ENCODE measurements at places on chromosomes 12 and 14.

DNA sequence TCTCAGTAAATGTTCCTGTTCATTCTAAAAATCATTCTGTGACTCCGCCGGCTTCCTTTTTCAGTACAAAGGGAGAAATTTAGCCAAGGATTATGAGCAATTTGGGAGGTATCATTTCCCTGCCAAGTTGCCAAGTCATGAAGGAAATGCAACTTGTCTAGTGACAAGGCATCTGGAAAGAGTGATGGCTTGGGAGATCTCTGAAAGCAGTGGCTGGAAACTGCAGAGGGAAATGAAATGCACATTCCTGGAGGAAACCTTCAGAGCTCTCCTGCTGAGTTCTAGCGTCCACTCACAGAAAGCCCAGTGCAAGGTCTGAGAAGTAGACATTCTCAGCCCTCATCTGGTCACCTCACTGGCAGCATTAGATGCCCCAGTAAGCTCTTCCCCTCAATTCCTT is 91.7 kb downstream of the GALC start:
- no peak for DNase-seq

- no peak for DNase-seq
Measured at GRCh38 chr12:105822131-105823105, 316.3 kb downstream of the NUAK1 start.

DNA sequence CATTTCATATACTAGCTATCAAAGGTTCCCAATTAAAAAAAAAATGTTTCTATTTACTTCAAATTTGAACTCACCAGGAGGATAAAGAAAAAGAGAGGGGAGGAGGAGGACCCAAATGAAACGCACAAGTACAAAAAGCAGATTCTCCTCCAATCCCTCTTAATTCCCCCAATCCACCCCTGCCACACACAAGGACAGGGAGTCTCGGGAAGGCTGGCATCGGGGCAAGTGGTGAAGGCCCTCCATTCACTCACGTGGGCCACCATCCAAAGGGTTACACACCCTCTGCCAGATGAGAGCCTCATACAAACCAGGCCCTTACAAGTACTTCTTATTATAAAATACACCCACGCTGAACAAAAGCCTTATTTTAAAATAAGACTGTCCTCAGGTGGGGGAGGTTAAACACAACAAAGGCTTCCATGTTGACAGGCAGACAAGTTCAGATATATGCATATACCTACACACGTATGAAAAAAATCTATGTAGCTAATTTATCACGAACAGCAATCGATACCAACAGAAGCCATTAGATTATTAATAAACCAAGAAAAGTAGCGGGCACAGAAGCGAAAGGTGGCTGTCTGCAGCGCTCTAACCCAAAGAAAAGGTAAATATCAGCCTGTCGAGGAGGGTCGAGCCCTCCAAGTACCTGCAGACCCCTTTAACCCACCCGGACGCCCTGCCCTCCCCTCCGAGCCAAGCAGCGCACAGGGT is 1.5 kb downstream of the ATP2B1 start:
- DNase-seq = no peak

GRCh38 chr12:70364695-70365397 is 1.2 kb upstream of the KCNMB4 start:
- DNase-seq = no peak

DNA sequence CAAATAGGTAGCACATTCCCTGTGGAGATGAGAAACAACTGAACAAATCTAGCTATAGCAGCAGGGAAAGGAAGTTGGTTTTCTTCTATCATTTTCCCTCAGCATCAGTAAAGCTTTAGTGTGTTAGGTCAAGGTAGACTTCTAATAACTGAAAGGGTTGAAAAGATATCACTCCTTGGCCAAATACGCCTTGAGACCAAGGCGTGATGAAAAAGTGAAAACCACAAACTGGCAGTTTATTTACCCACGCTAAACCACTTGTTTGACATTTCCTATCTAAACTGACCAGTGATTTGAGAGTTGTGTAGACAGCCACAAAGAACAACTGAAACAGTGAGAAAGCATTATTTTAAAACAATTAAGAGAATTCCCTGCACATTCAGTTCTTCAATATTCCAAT is 99.6 kb upstream of the SOX5 start:
- DNase-seq = no peak

- DNase-seq = no peak
Measured at GRCh38 chr12:3456809-3457208, 34.2 kb upstream of the PRMT8 start.

- DNase-seq = no peak
Measured at GRCh38 chr12:120835304-120835612, 68.9 kb downstream of the SPPL3 start.

DNA sequence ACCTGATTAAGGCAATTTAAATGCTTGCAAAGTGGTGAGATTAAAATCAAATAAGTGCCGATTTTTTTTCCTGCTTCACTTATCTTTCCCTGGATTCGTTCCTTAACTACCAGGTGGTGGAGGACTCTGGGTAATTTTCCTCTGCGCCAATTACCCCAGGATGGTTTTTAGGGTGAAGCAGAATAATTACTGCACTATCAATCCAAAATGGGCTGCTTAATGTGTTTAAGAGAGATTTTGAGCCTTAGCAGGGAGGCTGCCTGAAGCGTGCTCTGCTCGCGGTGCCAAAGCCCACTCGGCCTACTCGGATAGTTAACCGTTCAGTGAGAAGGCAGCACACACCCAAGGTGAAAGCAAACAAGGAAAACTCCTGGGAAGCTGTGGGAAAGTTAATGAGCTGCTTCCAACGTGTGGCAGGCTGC is 274.9 kb upstream of the LMO3 start:
- no peak for DNase-seq

DNA sequence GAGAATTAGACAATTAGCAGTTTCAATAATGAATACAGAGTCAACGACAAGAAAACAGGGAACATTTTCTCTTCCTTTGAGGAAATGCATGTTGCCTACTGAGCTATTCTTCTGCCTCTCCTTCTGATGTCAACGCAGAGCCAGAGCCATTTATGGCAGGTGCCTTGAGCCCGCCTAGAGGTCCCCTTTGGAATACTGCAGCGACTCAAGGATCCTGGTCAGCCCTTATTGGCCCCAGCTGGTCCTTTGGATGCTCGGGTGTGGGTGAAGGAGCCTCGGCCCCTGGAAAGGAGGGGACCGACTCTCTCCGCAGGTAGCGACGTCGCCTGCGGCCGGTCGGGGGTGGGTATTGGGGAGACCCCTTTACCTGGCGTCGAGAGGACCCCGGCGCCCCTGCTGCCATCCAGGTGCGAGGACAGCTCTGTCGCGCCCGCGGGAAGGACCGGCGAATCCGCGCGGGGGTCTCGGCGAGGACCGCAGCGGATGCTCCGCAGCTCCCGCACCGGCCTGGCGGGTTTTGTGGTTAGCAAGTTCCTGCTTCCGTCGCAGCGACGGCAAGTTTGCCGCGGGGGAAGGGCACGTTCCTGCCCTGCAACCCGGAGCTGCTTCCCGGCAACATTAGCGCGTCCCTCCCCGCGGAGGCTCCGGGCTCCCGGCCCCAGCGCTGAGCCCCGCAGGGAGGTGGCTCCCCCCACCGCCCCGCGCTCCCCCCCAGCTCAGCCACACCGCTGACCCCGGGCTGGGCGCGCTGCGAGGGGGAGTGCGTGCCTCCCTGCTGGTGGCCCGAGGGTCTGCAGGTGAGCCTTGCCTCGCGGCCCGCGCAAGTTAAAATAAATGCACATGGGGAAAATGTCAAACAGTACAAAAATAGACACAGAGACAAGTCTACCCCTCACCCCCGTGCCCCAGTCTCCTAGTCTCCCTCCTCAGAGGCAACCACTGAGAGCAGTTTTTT is at the start of gene MANSC1:
TSS of gene MANSC1 (minus strand) at position 532 of the 955 bp plus-strand sequence. CDS start 6,928 bp downstream, outside the sequence.
- peak; percentile 22 for DNase-seq

GRCh38 chr12:27785882-27786570 is 6.0 kb upstream of the MANSC4 start:
- DNase-seq = no peak

GRCh38 chr12:58346032-58346632 is 404.8 kb downstream of the ATP23 start:
- no peak for DNase-seq

DNA sequence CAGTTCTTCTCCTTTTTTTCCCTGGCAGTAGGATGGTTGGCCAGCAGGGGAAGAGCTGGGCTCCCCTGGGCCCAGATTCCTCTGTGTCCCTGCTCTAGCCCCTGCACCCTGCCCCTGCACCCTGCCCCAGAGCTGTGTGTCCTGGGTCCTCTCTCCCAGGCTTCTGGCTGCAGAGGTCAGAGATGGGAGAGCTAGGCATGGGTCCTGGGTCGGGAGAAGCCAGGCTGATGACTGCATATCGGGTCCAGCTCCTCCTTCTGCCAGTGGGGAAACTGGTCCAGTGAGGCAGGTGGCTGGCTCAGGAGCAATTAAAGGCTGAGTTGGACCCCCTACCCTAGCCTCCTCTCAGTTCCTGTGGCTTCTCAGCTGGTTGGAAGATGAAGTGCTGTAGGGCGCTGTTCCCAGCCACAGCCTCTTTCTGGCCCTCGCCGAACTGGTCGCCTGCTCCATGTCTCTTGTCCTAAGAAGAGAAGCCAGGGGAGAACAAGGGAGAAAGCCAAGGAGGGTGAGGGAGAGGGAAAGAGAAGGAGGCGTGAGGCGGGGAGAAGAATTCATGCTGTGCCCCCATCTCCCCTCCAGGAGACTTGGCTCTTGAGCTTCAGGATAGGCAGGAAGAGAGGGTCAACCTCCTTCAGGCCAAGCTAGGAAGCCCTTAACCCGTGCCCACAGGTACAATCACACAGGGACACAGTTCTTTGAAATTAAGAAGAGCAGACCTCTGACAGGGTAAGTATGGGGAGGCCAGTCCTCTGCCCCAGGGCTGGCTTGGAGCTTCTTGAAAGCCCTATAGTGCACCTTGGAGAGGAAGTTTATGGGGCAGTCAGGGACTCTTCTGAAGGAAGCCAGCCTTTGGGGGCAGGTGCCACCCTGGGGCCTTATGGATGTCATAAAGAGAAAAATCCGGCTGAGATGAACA is 9.5 kb downstream of the VASH1 start:
- no peak for DNase-seq

- no peak for DNase-seq
Measured at GRCh38 chr12:2937500-2937899, 21.7 kb upstream of the TEAD4 start.

- DNase-seq = peak; percentile 40
Measured at GRCh38 chr14:70886421-70887206, 20.6 kb upstream of the PCNX1 start.

DNA sequence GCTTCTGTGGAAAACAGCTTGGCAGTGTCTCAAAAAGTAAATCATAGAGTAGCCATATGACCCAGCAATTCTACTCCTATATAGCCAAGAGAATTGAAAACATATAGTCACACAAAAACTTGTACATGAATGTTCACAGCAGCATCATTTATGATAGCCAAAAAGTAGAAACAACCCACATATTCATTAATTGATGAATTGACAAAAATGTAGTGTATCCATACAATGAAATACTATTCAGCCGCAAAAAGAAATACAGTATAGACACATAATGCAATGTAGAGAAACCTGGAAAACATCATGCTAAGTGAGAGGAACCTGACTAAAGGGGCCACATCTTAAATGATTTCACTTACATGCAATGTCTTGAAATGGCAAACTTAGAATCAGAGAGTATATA is 326.6 kb downstream of the KCNH5 start:
- no peak for DNase-seq

DNA sequence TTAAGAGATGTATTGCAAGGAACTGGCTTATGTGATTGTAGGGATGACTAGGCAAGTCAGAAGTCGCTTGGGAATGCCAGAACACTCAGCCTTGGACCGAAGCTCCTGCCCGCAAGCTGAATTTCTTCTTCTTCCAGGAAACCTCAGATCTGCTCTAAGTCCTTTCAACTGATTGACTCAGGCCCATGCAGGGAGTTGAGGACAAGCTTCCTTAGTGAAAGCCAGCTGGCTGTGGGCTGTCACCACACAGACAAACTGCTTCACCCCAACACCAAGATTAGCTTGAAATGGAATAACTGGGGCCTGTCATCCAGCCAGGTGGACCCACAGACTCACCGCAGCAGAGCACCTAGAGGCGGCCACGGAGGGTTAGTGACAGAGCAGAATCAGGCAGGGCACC is 24.7 kb downstream of the BDKRB2 start:
- no peak for DNase-seq

GRCh38 chr12:65192963-65193516 is 23.7 kb downstream of the LEMD3 start:
- no peak for DNase-seq

- DNase-seq = no peak
Measured at GRCh38 chr14:78154827-78155226, 15.3 kb upstream of the NRXN3 start.

- DNase-seq = no peak
Measured at GRCh38 chr12:111102102-111102739, 181.8 kb upstream of the MYL2 start.

DNA sequence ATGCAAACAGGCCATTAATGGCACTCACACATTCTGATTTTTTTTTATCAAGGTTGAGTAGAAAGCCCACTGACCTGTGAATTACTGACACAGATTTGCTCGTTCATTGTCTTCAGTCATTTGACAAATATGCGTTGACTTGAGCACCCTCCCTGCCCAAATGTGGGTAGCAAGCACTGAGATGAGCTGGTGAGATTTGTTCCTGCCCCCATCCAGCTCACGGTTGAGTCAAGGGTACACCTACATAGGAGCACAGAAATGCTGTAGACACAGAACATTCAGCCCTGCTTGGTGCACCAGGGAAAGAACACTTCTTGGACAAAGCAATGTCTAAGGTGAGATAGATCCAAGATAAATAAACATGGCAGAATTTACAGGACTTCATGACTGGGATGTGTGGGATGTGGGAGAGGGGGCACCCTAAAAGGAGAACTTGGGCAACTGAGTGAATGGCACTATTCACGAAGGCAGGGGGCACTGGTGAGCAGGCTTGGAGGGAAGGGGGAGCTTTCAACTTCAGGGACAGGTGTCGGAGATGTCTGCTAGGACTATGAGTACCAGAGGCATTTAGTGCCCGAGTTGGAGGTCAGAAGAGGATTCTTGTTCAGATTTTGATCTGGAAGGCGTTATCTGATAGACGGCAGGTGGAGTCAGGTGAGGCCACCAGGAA is 213.4 kb downstream of the VRK1 start:
- DNase-seq = no peak

DNA sequence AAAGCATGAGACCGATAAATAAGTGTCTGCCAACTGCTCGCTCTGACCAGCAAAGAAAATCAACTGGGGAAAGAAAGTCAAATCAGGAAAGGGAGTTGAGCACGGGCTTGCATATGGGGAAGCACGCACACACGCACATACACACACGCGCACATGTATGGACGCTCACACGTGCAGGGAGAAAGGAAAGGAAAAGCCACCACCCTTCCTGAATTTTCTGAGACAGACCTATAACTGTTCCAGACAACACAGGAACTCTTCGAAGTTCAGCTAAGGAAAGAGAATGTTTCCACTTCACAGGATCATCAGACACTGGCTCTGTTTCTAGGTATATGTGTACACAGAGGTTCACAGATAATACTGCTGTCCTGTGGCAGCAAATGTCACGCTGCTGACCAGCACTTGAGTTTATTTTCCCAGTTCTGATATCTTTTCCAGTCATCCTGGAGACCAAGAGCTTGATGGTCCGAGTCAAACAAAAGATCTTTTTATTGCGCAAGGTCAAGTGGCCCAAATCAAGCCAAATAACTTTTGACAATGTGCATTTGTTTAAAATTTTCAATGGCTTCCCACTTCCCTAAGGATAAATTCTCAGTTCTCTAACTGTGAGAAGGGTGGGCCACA is 82.1 kb upstream of the TMCC3 start:
- no peak for DNase-seq

GRCh38 chr14:77009014-77009413 is 19.5 kb downstream of the IRF2BPL start:
- DNase-seq = no peak

All from stimulated activated CD8-positive, alpha-beta memory T cell treated with anti-CD3 and anti-CD28 coated beads, Interleukin-2, amount 100 ng/mL, for 48 hours (primary cell).